ENCODE measurements at places on chromosomes 6 and 20.

GRCh38 chr6:157966589-157966977 lies 15.1 kb upstream of the SYNJ2 start:
- DNase-seq, result no peak

GRCh38 chr6:89482126-89482525 lies 49.2 kb downstream of the ANKRD6 start:
- no peak for DNase-seq

GRCh38 chr6:42781546-42781795 lies 381 bp upstream of the BICRAL start:
- DNase-seq, result no peak

GRCh38 chr20:38320221-38320620 lies 16.3 kb downstream of the BPI start:
- DNase-seq, result no peak
